ENCODE measurements at places on chromosomes 16 and 17.

DNA sequence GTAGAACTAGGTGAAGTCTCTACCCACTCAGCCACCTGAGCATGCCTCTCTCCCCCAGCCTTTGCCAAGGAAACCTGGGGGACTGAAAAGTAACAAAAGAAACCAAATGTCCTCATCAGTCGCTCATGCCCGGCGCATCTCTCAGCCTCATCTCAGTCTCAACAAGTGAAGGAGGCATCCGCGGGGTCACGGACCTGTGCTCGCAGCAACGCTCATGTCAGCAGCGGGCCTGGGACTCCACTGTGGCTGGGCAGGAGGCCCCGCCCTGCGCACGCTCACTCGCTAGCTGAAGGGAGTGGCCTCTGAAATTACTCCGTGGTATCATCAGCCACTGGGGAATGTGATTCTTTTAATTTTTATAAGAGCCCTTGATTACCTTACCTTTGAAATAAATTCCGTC lies 31.3 kb downstream of the MAP1LC3B start:
- no peak for DNase-seq

- no peak for DNase-seq
These were observed 70.1 kb downstream of the NLK start for GRCh38 chr17:28112606-28113005.

GRCh38 chr16:50422926-50423325 lies 54.1 kb upstream of the BRD7 start:
- no peak for DNase-seq

GRCh38 chr17:75194879-75195278 lies 10.6 kb upstream of the NUP85 start:
- no peak for DNase-seq

DNA sequence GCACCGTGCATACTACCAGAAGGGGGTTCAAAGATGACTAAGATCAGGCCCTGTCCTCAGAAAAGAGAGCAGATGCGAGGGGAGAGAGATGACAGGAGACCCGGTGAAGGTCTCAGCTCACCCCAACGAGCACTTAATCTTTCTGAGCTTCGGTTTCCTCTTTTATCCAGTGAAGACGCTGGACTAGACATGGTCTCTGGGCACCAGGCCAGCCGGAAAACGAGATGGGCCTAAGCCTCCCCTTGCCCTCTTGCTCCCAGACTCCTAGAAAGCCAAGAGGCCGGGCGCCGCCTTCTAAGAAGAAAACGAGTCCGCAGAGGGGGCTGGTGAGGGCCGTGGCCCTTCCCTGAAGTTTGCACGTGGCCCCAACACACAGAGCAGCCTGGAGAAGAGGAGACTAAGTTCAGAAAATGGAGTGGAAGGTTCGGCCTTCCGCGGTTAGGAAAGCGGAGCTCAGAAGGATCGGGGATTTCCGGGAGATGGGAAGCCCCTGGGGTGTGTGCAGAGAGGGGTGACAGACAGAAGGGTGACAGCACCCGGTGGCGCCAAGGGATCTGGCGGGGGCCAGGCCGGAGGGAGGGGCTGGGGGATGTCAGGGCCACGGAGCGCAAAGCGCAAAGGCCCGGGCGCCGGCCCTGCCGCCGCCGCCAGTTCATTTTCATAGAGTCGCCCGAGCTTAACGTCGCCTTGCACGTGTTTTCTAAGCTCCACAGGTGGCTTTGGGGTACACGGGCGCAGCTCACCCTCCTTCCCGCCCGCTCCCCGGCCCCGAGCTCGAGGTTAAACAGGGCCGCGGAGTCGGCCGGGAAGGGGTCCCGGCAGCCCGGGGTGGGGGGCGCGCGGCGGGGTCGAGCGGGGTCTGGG lies 42.1 kb upstream of the BHLHA9 start:
- DNase-seq: no peak

DNA sequence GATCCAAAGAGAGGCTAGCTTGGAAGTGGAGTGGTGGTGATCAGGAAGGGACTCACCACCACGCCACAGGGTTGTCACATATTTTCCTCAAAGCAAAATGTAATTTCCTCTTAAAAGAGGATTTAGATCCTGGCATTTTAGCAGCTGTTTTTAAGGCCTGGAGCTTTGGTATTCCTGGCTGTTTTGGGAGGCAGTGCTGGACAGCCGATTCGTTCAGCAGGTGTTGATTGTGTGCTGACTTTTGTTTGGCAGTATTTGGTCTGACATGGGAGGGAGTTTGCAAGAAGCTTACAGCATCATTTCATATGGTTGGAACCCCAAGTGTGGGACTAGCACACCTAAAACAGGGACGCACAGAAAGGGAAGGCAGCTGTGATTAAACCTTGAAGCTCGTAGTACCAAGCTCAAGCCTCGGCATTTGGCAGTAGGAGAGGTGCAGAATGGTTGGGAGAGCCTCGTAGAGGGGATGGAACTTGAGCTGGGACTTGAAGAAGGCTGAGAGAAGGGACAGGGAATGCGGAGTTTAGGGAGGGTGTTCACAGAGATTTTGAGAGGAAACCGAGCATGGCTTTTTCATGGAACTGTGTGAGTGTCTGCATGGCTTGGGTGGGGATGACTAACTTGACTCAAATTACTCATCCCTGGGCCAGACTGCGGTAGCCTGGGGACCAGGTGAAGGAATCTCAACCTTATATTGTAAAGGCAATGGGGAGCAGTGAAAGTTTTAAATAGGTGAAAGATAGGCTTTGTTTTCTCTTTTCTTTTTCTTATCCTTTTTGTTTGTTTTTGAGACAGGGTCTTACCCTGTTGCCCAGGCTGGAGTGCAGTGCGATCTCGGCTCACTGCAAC lies 52.3 kb downstream of the RPTOR start:
- DNase-seq: no peak

DNA sequence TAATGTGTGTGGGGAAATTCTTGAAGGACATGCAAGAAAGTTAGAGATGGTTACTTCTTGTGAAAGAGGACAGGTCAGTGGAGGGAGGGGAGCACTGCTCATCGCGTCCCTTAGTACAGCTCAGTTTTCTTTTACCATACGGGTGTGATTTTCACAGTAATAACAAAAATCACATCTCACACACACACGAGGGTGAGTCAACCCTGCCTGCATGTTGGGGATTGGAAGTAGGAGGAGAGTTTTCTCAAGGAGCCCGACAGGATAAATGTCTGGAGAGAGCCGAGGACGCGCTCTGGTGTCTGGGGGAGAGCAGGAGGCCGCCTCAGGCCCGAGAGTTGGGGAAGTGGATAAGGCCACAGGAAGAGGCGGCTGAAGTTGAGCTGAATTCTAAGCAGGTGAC lies 16.4 kb downstream of the PLCD3 start:
- DNase-seq: no peak

- peak; percentile 92 for DNase-seq
These were observed 28.2 kb downstream of the ACTG1 start for GRCh38 chr17:81484195-81484979.

- DNase-seq: no peak
These were observed 246.9 kb upstream of the KCNJ16 start for GRCh38 chr17:69828087-69828486.

GRCh38 chr16:30429418-30429677 lies 482 bp downstream of the DCTPP1 start:
- no peak for DNase-seq

GRCh38 chr16:26688105-26688504 lies 378.6 kb upstream of the C16orf82 start:
- no peak for DNase-seq

- no peak for DNase-seq
These were observed 36.6 kb downstream of the BAHCC1 start for GRCh38 chr17:81431545-81432482.

DNA sequence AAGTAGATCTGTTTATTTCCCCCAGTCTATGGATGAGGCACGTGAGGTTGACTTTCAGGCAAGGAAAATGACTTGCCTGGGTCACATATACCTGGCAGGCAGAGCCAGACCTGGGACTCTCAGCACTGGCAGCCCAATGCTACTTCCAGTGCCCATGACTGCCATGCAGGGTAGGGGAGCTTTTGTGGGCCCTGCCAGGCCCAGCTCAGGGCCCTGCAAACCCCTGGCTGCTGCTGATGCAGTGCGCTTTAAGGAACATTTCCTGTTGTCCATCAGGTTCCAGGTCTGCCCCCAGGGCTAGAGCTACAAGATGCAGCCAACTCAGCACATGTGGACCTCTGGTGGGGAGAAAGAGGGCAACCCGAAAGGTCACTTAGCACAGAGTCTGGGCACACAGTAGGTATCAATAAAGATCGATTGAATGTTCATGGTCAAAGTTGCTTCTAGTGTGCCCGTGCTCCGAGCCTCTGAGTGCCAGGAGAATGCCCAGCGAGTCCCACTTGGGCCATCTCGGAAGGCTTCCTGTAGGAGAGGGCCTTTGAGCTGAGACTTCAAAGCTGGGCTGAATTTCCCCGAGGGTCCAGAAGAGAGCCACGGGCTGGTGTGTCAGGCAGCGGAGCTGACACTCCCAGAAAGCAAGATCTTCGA lies 513 bp upstream of the TBX21 start:
- DNase-seq: no peak

GRCh38 chr16:64339052-64339770 lies 782.7 kb downstream of the CDH11 start:
- no peak for DNase-seq

GRCh38 chr16:70520612-70521297 lies 2.6 kb downstream of the COG4 start:
- no peak for DNase-seq

DNA sequence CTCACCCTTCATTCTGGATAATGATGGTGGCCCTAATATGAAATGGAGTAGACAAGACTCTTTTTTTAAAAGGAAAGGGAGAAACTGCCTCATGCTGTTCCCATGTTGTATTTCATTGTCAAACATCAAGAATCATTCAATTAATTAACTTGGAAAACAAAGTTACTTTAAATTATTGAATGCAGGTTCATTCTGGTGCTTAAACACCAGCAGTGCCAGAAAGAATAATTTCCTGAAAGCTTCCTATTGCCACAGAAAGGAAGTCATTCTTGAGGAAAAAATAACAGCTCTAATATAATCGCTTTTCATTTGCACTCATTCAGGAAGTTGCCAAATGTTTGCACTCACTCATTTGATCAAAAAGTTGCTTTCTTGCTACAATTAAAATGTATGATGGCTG lies 497.1 kb upstream of the CDH11 start:
- no peak for DNase-seq

GRCh38 chr17:56130631-56131030 lies 22.6 kb upstream of the ANKFN1 start:
- DNase-seq: no peak

- DNase-seq: no peak
These were observed 155.8 kb downstream of the SNX29 start for GRCh38 chr16:12132290-12132689.

DNA sequence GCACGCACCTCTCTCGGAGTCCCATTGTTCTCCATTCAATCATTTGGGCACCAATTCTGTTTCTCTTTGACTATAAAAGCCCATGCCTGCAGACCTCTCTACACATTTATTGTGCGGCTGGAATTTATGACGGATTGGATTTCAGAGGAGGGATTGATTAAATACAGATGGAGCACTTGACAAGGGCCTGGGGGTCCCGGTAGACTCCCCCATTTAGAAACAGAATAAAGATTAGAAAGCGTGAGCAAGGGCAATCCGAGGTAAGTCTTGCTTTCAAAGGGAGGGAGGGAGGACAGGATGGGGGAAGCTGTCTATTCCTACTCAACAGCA lies 15.1 kb upstream of the PITPNM3 start:
- DNase-seq: no peak

DNA sequence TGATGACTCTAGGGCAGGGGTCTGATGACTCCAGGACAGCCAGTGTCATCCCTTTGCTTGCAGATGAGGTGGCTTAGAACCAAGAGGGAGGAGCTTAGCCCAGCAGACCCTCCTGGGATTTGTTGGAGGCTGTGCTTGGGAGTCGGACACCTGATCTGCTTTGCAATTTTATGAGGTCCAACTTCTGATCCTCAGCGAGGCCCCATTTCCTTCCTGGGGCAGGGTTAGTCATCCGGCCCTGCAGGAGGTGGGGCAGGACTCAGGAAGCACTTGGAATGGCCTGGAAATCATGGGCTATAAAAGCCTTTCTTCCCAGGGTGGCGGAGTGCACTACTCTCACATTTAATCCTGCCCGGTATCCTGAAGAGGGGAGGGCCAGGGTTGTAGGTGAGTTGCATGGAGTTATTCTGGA lies 168.5 kb downstream of the MSI2 start:
- no peak for DNase-seq

DNA sequence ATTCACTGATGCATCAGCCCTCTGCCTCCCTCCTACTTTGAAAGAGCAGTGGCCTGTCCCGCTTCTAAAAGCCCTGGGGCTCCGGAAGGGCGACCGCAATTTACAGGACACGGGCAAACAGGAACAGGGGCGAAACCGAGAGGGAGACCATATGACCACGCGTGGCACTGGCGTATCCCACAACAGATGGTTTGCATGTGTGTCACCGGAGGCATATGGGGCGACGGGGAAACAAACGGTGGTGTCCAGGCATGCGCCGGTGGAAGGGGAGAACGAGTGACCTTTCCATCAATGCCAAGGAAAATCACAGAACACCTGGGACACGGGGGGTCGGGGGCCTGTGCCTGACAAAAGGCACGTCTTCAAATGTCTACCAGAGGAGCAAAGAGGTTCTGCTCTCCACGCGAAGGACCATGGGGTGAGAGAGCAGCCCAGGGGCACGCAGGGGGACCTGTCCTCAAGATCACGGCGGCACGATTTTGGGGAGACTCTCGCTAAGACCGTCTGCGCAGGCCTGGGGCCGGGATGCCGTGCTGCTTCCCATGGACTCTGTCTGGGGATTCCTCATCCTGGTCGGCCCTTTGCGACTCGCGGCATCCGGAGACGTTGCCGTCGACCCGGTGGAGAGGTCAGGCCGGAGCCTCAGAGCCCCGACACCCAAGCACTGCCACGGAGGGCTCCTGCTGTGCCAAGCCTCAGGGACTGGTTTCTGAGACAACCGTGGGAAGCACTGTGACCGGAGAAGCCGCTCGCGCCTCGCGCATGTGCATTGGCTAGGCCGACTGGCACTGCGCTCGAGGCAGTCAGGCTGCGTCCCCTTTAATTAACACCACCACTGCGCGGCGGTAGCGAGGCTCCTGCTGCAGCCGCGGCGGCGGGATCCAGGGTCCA lies 12.8 kb upstream of the KCNJ18 start:
- no peak for DNase-seq

DNA sequence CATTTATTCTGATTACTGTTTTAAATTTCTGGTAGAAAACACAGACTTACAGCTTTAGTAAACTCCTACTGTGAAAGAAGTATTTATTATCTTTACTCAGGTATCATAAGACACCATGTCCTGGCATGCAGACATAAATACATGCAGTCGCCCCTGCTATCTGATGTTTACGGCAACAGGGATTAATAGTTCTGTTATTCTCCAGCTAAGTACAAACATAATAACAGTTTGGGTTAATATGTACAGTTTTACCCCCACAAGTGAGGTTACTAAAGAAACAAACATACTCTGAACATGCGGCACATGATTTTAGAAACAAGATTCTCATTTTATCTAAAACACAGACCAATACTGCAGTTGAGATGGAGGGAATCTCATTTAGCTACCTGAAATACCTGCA lies 170.8 kb downstream of the ABCA8 start:
- no peak for DNase-seq

GRCh38 chr16:85600078-85600477 lies 13.0 kb upstream of the GSE1 start:
- DNase-seq: no peak

DNA sequence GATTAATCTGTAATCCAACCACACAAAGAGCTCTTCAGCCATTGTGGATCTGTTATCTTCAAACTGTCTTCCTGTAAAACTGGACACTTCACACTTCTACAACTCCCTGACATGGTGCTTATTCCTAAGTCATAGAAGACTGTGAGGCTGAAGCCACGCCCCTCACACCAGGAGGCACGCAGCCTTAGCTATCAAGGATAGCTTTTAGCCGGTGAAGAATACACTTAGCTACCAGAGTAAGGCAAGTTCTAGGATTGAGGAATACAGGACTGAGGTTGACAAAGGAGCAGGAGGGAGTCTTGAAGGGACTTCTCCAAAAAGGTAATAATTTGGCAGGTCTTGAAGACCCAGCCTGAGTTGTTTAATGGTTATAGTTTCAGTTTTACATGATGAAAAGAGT lies 79.8 kb upstream of the GAS7 start:
- DNase-seq: no peak
